A673 (cell line): ENCODE measurements at places on chromosomes 7 and 10. TPM values are rescaled to one million over a fixed set of nuclear protein-coding genes. Genes with fewer than 3 reads are reported as not detected.

MICALL2 gene
- 10.1 and 11.8 TPM in 2 replicates for total RNA-seq

VWA2 gene
- total RNA-seq: not detected in 2 replicates

C10orf105 gene
- total RNA-seq: not detected in 2 replicates

LAMTOR4 gene
- total RNA-seq: 84.5 and 90.4 TPM in 2 replicates

SLC39A12 gene
- not detected in 2 replicates for total RNA-seq

LRRD1 gene
- 0.11 TPM in 1 of 2 replicates, not detected in the other for total RNA-seq

CCDC3 gene
- 2.8 and 3.0 TPM in 2 replicates for total RNA-seq

DNA sequence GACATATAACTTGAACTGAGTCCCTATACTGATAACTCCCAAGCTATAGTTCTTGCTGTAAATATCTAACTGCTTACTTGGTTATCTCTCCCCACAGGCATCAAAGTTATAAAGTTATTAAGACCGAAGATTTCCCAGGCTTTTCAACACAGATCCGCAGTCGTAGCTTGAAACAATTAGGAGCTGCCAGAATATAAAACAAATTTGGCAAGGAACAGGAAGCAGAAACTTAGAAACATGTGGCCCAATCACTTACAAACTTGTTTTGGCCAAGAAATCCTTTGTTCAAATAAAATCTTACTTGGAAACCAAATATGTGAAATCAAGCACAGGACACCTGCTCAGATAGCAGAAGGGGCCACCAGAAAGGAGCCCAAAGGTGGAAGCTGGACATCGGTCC, 9.0 kb downstream of the SLC16A12 start:
- no peak for DNase-seq

DNA sequence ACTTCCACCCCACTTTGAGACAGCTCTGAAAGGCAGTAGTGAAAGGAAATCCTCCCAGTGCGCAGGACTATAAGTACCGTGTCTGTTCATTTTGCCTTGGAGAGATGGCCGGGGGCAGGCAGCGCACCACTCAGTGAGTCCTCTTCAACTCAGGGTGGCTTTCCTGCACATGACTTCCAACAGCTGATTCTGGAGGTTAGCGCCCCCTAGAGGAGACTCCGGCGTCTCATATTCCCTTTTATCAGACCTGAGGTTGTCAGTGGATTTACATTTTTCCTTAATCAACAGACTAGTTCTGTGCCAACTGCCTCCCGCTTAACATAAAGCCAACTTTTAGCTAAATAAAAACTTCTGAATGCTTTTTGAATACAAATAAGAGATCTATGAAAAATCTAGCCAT, 101.0 kb downstream of the HERPUD2 start:
- peak; percentile 44 for DNase-seq

GRCh38 chr7:15085366-15085765, 182.8 kb upstream of the DGKB start:
- peak; percentile 30 for DNase-seq

DNA sequence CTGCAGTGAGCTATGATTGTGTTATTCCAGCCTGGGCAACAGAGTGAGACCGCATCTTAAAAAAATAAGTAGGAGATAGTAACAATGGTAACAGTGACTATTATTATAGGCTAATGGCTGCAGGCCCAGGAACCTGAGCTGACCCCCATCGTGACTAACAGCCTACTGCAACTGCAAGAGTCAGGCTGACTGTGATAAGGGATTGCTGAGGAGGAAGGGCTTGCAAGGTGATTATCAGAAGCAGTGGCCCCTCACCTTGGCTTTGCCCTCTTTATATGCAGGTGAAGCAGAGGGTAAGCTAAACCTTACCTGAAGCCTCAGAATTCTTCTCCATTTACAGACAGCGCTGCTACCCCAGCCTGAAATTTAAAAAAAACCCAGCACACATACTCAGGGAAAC, 83.9 kb upstream of the SDK1 start:
- no peak for DNase-seq

DNA sequence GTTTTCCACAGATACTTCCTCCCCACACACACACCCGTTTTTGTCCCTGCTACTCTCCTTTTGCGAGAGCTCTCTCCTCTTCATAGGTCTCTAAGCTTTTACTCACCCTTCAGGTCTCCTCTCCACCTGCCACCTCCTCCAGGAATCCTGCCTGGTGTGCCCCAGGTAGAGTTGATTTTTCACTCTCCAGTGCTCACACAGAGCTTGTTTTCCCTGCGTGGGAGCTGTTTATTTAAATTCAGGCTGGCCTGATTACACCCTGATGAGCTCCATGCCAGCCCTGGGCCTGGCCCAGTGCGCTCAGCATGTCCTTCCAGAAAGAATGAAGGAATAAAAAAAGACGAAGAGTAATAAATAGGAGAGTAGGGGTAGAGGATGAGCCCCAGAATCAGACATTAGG, 7.5 kb upstream of the CLDN4 start:
- no peak for DNase-seq

DNA sequence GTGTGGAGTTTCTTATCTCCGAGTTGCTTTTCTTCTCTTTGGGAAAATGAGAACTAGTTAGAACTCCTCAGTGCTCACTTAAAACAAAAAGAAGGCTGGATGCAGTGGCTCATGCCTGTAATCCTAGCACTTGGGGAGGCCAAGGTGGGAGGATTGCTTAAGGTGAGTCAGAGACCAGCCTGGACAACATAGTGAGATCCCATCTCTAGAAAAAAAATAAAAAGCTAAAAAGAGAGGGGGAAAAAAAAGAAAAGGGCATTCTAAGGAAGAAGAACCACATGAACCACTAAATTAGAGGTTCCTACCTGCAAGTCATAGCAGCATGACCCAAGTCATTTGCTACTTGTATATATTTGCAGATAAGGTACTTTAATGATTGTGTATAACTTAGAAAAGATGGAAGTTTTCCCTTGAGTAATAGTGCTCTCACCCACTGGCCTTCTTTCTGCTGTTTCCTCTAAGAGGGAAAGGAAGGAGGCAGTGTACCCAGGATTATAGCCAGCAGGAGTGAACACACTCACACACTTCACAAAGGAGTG, 87.8 kb downstream of the CCDC71L start:
- DNase-seq: no peak

GRCh38 chr7:30503274-30504212, 1.1 kb downstream of the GGCT start:
- no peak for DNase-seq

DNA sequence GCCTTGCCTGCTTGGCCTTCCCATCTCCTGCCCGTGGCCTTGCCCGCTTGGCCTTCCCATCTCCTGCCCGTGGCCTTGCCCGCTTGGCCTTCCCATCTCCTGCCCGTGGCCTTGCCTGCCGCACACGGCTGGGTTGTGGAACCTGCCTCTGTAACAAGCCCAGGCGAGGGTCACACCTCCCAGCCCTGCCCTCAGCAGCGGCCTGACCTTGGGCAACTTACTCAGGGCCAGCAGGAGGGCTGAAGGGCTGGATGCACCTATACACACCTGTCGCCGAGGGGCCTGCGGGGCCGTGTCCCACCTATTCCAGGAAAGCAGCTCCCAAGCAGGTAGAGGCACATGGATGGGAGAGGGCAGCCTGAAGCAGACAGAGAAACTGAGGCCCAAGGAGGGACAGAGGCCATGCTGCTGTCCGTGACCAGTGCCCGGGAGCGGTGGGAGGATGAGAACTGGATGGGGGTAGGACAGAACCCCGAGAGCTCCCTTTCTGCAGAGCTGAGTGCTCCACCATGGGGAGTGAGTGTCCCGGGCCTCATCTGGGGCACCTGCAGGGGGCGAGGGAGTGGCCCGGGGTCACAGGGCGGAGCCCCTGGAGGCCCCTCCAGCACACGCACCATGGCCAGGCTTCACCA, 277.6 kb downstream of the ELFN1 start:
- DNase-seq: no peak

DNA sequence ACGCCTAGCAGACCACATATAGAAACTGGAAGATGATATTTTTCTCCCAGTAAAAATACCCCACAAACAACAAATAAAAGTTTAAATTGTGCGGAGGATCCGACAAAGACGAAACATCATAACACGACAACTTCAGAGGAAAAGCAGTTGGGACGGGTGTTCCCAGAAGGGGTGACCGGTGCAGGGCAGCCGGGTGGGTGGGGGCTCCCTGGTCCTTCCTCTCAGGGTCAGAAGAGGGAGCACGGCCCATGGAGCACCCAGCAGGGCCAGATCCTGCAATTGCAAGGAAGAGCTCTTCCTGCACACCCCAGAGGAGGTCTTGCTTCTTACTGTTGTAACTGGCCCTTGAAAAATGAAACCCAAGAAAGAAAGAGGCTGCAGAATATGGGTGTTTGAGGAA, 608.5 kb upstream of the MKI67 start:
- DNase-seq: no peak

- DNase-seq: no peak
Observed at GRCh38 chr10:69065406-69066361, 22.2 kb upstream of the SRGN start.

GRCh38 chr10:63396133-63396761, 69.5 kb downstream of the JMJD1C start:
- peak; percentile 47 for DNase-seq

- DNase-seq: no peak
Observed at GRCh38 chr10:21246178-21246577, 279.3 kb downstream of the SKIDA1 start.

DNA sequence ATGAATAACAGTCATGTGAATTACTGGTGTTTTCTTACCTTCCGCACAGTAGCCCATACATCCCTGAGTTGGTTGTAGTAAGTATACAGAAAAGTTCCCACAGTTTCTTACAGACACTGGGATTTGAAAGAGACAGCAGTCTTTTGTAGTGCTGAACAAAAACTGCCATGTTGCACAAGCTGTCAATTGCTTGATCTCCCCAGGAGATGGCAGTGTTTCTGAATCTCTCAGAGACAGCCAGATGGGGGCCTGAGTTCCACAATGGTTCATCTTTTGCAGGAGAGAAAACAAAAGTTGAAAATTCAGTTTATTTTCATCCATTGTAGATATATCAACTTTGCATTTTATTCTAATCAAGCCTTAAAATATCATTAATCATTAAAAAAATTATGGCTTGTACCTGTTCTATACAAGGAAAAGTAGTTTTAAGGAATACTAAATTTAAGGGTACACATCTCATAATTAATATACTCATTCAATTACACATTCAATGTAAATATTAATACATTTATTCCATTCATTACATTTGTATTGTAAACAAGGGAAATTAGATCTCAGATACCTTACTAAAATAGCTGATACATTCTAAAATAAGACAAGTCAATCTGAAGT, 14.5 kb downstream of the VWDE start:
- peak; percentile 74 for DNase-seq

GRCh38 chr7:142939226-142939910, at the start of gene LLCFC1:
LLCFC1 (plus strand) TSS chr7:142939484; CDS start chr7:142939622, 138 bp downstream.
- DNase-seq: no peak

DNA sequence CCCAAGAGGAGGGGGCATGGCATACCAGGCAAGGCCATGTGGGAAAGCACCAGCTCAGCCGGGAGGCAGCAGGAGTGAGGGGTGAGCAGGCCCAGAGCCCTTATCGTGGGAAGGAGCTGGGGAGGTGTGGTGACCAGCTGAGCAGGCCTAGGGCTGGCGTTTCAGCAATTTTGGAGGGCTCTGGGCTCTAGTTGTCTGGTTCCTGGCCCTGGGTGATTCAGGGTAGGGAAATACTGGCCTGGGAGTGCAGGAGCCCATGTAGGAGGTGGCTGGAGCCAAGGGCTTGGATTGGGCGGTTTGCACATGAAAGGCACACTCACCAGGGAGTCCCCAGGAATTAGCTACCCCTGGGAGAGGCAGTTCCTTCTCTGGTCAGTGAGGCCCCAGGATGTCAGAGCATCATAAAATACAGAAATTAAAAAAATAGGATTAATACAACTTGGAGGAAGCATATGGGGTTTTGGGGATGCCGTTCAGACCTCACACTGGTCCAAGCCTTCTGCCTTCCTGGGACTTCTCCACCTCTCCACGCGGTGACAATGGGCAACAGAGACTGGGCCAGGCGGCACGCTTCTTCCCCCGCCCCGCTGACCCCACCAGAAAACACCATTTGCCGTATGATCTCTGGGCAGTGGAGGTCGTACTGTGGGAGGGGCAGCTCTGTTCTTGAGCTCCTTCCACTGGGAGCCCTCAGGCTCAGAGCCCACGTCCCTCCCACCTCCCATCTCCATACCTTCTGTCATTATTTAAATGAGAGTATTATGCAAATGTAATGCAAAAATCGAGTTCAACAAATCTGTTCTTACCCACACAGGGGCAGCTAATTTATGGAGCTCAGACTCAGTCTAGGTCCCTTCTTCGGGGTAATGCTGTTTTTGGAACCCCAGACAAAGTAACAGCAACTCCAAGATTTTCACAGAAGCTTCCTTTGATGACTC, 133.0 kb upstream of the FAM20C start:
- DNase-seq: no peak

DNA sequence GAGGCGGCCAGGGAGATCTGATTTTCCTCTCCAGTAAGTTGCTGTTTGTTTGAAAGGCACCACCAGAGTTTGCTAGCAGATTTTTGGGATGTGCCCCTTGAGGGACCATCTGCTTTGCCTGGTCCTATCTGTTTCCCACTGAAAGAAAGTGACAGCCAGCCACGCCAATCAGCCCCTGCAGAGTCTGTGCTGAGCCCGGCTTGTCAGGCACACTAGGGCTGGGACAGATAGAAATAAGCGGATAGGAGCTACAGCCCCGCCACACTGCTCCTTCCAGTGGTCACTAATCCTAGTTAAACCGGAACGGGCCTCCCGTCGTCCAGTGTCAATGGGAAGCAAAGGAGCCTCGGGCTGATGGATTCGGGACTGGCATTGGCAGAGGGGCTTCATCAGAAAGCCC, 161.9 kb upstream of the PRR15 start:
- DNase-seq: no peak

DNA sequence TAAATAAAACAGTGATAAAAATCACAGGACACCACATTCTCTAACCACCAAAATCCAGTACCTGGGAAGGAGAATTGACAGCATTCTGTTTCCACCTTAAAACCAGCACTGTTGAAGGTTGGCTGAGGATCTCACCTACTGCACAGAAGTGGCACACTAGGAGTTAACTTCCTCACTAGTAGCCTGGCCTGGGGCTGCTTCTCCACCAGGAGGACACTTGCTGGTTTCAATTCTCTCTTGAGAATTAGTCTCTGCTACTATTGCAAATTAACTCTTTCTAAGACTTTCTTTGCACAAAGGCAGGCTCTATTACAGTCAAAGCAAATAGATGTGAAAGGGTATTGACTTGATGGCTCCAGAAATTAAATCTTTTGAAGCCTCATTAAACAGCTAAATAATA, 2.3 kb upstream of the CTTNBP2 start:
- peak; percentile 84 for DNase-seq

GRCh38 chr7:12954380-12955033, 267.1 kb downstream of the ARL4A start:
- DNase-seq: no peak

- no peak for DNase-seq
Observed at GRCh38 chr7:11236680-11237079, 263.0 kb downstream of the PHF14 start.

DNA sequence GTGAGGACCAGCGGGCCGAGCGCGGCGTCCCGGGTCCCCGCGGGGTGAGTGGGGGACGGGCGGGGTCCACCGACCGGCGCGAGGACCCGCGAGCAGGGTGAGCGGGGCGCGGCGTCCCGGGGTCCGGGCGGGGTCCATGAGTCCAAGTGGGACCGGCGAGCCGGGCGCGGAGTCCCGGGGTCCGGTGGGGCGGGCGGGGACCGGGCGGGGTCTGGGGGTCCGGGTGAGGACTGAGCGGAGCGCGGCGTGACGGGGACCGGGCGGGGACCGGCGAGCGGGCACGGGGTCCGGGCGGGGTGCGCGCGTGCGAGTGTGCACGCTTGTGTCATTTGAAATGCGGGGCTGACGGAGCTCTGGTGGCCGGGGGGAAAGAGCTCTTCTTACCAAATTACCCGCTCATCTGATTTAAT, 765 bp downstream of the CELF2 start:
- DNase-seq: no peak

- no peak for DNase-seq
Observed at GRCh38 chr10:62352356-62352970, 21.7 kb upstream of the ZNF365 start.
